ENCODE measurements at places on chromosomes 16 and 17.

DNA sequence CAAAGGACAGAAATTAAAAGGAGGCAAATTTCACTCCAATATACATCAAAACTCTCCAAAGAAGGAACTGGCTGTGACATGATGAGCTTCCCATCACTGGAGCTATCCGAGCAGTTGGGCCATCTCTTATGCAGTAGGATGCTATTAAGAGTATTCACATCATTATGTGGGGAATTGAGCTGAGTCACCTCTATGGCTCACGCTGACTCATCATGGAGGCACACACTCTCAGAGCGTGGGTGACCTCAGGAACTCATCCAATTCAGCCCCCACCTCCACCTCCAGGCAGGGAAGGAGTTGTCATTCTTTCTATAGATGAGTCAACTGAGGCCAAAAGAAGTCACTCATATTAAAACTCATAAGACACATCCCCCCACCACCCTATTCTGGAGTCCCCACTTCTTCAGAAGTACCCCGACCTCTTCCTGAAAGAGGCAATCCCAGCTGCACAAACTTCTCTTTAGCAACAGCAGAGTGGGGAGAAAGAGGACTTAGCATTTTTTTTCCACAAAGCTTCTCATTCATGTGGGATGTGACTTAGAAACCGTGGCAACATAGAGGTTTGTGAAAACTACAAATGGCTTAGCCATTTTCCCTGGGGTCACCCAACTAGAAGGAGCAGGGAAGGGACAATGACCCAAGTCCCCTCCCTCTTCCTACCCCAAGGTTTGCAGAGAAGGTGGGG is 32.5 kb downstream of the ABCC12 start:
- H3K36me3 ChIP-seq: peaks cover 1% of the 10 kb centered on the region
- peaks cover 28% of the 10 kb centered on the region for H3K4me1 ChIP-seq
- H3K4me3 ChIP-seq: no peak overlapping the region
- peaks cover 59% of the 10 kb centered on the region for H3K27me3 ChIP-seq

GRCh38 chr16:88144028-88144511 is 192.8 kb downstream of the BANP start:
- peaks cover under 1% of the 10 kb centered on the region for H3K36me3 ChIP-seq
- DNase-seq: no peak
- no peaks in the 10 kb centered on the region for H3K27me3 ChIP-seq
- no peaks in the 10 kb centered on the region for H3K4me1 ChIP-seq
- H3K4me3 ChIP-seq: no peak overlapping the region

GRCh38 chr16:85445779-85446222 is 167.3 kb upstream of the GSE1 start:
- H3K27ac ChIP-seq: no peak overlapping the region
- DNase-seq: no peak
- no peaks in the 10 kb centered on the region for H3K36me3 ChIP-seq
- H3K4me1 ChIP-seq: peaks cover 15% of the 10 kb centered on the region
- no peak overlapping the region for H3K4me3 ChIP-seq

DNA sequence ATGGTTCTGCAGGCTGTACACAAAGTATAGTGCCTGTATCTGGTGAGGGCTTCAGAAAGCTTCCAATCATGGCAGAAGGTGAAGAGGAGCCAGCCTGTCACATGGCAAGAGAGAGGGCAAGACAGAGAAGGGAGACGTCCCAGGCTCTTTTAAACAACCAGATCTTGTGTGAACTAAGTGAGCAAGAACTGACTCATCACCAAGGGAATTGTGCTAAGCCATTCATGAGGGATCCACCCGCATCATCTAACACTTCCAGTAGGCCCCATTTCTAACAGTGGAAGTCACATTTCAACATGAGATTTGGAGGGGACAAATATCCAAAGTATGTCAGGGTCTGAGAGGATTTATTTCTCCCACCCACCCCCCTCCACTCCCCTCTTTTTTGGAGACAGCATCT is 56.2 kb upstream of the ELAC2 start:
- H3K27me3 ChIP-seq: peaks cover 13% of the 10 kb centered on the region
- H3K27ac ChIP-seq: no peak overlapping the region
- no peak overlapping the region for H3K4me3 ChIP-seq
- DNase-seq: no peak

- no peak overlapping the region for H3K4me3 ChIP-seq
- H3K36me3 ChIP-seq: no peaks in the 10 kb centered on the region
- H3K27ac ChIP-seq: no peak overlapping the region
- peaks cover 41% of the 10 kb centered on the region for H3K4me1 ChIP-seq
Observed at GRCh38 chr17:57527221-57528057, 217.7 kb downstream of the CCDC182 start.

DNA sequence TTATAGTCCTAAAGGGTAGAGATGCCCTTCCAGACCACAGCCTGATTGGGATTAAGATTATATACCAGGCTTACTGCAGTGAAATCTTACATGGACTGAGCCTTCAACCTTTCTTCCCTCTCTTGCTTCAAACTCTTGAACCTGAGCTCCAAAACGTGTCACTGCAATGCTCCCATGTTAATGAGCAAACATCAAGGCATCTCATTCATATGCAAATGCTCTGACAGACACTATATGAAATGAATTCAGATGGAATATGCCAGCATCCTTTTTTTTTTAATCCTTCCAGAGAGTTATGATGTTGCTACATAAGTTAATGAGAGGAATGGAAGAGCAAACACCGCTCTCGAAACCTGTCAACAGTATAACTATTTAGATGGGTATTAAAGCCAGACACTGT is 611.9 kb upstream of the CDH11 start:
- H3K27ac ChIP-seq: no peak overlapping the region
- H3K4me1 ChIP-seq: no peaks in the 10 kb centered on the region
- no peaks in the 10 kb centered on the region for H3K36me3 ChIP-seq
- no peak overlapping the region for H3K4me3 ChIP-seq
- no peak for DNase-seq
- no peaks in the 10 kb centered on the region for H3K27me3 ChIP-seq

DNA sequence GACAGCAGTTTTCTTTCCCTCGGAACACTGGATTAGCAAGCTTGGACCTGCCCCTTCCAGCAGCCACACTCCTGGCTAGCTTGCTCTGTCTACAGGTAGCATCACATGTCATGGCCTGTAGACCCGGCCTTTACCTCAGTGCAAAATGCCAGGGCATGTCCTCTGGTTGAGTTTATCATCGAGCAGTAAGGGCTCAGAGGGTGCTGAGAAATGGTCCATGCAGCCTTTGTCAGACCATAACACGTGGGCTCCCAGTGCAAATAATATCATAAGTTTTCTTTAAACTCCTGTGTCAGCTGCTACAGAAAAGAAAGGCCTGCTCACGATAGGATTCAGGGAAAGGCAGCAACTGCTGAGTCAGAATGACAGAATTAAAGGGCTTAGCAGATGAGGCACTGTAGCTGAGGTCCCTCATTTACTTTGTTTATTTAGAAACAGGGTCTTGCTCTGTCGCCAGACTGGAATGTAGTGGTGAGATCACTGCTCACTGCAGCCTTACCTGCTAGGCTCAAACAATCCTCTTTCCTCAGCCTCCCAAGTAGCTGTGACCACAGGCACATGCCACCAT is 8.0 kb upstream of the GNA13 start:
- DNase-seq: no peak
- H3K4me1 ChIP-seq: no peaks in the 10 kb centered on the region
- no peaks in the 10 kb centered on the region for H3K27me3 ChIP-seq
- no peak overlapping the region for H3K27ac ChIP-seq

GRCh38 chr16:82037666-82038065 is 2.6 kb downstream of the HSD17B2 start:
- DNase-seq: no peak
- H3K27me3 ChIP-seq: peaks cover 29% of the 10 kb centered on the region
- H3K4me3 ChIP-seq: no peak overlapping the region
- no peaks in the 10 kb centered on the region for H3K4me1 ChIP-seq
- H3K36me3 ChIP-seq: no peaks in the 10 kb centered on the region

- peaks cover 48% of the 10 kb centered on the region for H3K4me1 ChIP-seq
- H3K4me3 ChIP-seq: peak overlapping the region; percentile 95
Observed at GRCh38 chr17:16381496-16381820, 567 bp downstream of the UBB start.

DNA sequence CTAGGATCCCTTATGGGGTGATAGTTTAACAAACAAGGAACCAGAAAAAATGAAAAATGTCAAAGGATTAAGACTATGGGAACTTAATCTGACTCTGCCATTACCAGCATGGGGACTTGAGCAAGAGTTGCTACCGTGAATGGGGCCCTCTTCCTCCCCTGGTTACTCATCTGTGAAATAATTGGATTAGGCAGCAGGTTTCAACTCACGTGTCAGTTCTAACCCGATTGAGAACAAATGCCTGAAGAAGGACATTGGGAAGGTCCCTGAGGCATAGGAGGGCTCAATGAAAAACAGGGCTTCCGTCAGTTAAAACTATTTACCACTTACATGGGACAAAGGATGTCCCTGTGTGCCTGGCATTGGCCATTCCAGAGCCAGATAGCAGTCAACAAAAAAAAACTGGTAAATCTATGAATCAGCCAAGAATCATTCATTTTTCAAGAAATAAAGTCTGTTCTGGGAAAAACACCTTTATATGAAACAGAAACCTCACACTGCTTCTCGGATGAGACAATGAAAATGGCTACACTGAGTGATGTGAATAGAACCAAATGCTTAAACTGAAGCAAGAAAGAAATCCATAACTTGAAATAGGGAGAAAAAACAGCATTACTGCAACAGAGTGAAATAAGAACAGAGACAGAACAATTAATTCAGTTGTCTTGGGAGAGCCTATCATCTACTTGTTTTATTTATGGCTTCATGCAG is 104.3 kb downstream of the ADAMTS18 start:
- peak; percentile 24 for DNase-seq
- H3K4me3 ChIP-seq: peak overlapping the region; percentile 25
- H3K4me1 ChIP-seq: peaks cover 33% of the 10 kb centered on the region
- H3K27ac ChIP-seq: peak overlapping the region; percentile 36
- H3K36me3 ChIP-seq: peaks cover 2% of the 10 kb centered on the region
- peaks cover 22% of the 10 kb centered on the region for H3K27me3 ChIP-seq

GRCh38 chr17:10067446-10068143 is 130.8 kb downstream of the GAS7 start:
- no peak overlapping the region for H3K27ac ChIP-seq
- H3K27me3 ChIP-seq: no peaks in the 10 kb centered on the region
- no peak overlapping the region for H3K4me3 ChIP-seq
- H3K4me1 ChIP-seq: peaks cover 16% of the 10 kb centered on the region
- no peak for DNase-seq

All from activated T-cell treated with anti-CD3 and anti-CD28 coated beads, Interleukin-2, amount 50 U/mL, for 72 hours (primary cell).